ENCODE measurements at places on chromosomes 12 and 14.
A peak's percentile ranks its signal among the peaks of the same experiment; 100 is the strongest.

- DNase-seq: no peak
Observed at GRCh38 chr14:90820958-90821357, 4.7 kb upstream of the TTC7B start.

DNA sequence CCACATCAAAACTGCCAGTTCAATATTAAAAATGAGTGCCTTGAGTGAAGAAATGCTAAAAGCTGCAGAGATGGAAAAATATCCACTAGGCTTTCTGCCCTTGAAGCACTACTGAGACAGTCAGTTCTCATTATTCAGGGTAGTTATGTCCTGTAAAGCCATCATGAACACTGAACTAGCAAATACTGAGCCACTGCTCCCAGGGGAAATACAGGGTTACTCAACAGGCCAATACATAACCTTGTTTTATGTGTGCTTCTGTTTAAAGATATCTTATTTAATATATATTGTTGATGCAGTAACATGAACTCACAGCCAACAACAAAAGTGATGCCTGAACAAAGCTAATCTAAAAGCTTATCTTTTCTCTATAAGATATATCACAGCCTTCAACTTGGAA is 3.3 kb downstream of the RAD52 start:
- no peak for DNase-seq

DNA sequence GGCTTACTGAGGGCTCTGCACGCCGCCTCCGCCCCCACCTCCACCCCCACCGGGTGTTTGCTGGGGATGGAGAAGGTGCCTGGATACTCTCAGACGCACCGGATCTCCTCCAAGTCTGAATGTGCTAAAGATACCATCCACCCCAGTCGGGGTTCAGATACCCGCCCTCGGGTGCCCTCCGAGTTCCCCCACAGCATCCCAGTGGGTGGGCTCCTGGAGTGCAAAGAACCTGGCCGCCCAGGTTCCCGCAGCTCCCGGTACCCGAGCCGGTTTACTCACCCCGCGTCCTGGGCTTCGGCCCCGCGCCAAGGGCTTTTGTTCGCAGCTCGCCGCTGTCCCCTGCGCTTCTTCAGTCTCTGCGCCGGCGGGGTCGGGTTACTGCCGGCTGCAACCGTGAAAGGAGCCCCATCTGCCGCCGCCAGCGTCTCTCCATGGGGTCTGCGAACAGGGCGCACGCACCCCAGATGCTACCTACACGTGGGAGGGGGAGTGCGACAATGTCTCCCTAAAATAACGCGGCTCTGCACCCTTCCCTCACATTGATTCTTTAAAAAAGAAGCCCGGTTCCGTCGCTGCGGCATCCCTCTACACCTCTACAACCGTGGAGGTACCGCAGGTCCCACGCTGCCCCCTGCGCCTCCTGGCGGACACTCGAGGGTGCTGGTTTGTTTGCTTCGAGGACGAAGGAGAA is at the start of gene CCDC177:
CCDC177 (minus strand) TSS at position 609 of the 691 bp plus-strand sequence. CDS start 1,249 bp downstream, outside the sequence.
- peak; percentile 82 for DNase-seq

DNA sequence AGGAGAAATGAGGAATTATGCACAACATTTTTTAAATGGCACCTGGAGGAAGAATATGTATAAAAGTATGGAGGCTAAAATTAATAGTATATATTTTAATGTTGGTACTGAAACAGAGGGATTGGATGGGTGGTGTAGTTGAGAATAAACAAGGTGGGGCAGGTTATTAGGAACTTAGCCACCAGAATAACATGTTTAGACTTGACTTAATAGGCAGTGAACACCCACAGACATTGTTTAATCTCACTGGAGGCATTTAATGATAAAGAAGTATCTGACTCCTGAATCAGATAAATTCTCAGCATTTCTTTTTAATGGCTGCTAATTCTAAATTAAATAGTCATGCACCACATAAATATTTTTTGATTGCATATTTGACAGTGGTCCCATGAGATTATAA is 139.7 kb downstream of the CNTN1 start:
- no peak for DNase-seq

- DNase-seq: no peak
Observed at GRCh38 chr12:132137483-132138125, 6.5 kb downstream of the DDX51 start.

GRCh38 chr14:99502989-99503421 is 21.8 kb downstream of the CCNK start:
- no peak for DNase-seq

DNA sequence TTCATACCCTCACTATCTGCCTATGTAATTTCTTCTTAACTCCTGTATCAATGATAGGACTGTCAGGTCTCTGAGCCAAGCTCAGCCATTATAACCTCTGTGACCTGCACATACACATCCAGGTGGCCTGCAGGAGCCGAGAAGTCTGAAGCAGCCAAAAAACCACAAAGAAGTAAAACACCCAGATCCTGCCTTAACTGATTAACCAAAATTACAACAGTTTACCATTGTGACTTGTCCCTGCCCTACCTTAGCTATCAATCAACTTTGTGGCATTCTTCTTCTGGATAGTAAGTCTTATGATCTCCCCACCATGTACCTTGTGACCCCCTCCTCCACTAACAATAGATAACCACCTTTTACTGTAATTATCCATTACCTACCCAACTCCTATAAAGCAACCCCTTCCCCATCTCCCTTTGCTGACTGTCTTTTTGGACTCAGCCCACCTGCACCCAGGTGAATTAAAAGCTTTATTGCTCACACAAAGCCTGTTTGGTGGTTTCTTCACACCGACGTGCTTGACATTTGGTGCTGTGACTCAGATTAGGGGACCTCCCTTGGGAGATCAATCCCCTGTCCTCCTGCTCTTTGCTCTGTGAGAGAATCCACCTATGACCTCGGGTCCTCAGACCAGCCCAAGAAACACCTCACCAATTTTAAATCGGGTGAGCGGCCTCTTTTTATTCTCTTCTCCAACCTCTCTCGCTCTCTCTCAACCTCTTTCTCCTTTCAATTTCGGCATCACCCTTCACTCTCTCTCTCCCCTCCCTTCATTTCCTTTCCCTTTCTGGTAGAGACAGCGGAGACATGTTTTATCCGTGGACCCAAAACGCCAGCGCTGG is 11.5 kb upstream of the LGMN start:
- no peak for DNase-seq

- DNase-seq: no peak
Observed at GRCh38 chr14:103700753-103701490, 14.3 kb downstream of the XRCC3 start.

DNA sequence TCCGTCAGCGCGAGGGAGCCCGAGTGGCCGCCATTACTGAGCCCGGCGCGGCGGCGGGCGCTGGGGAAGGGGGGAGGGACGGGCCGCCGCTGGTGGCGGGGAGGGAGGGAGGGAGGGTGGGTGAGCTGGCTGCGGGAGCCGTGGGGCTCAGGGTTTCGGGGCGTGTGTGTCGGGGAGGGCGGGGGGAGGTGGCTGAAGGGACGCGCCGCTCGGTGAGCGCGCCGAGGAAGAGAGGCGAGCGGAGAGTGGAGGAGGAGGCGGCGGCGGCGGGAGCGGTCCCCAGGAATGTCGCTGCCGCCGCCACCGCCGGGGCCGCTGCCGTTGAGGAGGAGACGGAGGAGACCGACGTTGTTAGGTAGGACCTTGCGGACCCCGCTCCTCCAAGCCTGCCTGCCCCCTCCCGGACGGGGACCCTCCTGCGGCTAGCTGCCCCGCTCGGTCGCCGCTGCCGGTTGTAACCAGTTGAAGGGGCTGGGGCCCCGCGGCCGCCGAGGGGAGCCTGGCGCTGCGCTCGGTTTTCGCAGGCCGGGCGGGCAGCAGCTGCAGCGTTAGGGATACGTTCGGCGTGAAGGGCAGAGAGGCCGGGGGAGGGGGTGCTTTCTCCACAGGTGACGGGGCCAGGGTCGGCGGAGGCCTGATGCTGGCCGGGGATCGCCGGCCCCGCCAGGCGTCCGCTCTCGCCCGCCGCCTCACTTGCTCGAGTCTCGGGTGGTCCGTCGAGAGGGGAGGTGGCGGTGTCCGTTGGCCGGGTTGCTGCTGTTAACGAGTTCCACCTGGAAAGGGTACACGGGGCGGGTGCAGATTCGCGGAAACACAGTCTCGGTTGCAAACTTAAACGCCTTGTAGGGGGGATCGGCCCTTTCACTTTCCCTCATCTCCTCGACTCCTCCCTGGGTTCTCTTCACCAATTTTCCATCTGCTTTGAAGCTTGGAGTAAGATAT is at the start of gene ARHGAP5:
ARHGAP5 (plus strand) TSS at position 224 of the 942 bp plus-strand sequence. CDS start 13,366 bp downstream, outside the sequence.
- peak; percentile 33 for DNase-seq

GRCh38 chr12:8829621-8830020 is 7.2 kb downstream of the A2ML1 start:
- no peak for DNase-seq

DNA sequence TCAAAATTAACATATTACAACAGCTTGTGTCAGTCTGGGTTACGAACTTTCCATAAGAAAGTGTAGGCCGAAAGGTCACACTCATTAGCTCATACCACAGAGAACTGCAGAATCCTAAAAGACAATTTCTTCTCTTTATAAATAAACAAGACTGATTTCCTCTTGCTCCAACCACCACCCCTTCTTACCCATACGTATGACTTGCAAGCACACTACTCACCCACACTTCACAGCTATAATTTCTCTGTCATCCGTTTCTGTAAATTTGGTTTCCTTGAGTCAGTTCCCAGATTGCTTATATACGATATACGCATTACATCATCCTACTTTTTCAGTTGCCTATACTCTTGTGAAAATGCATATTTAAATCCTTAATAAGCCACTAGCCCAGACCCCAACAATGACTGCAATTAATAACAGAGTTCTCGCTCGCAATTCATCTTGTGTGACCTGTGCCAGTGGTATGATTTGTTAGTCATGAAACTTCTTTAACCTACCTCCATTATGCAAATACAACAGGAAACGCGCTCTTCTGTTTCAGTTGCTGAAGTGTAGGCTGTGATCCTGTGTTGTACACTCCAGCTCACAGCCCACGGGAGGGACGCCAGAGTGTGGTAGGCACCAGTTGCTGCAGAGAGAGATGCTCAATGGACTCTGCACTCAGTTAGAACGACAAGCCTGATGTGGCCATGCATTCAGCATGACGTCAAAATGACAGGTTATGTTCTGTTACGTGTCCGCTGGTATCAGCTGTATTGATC is 417.6 kb downstream of the PDZRN4 start:
- no peak for DNase-seq

DNA sequence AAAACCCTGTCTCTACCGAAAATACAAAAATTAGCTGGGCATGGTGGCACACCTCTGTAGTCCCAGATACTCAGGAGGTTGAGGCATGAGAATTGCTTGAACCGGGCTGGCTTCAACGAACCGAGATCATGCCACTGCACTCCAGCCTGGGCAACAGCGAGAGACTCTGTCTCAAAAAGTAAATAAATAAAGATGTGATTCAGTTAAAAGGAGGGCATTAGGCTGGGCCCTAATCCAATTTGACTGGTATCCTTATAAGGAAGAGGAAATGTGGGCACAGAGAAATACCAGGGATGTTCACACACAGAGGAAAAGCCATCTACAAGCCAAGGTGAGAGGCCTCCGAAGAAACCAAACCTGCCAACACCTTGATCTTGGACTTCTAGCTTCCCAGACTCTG is 10.1 kb upstream of the DCAF4 start:
- DNase-seq: no peak
